HT-29 (cell line): ENCODE measurements at places on chromosomes 3 and 15. TPM values are rescaled to one million over a fixed set of nuclear protein-coding genes. Genes with fewer than 3 reads are reported as not detected.

Gene AHSG
- total RNA-seq: not detected in 2 replicates

Gene ATP13A5
- total RNA-seq: not detected in 2 replicates

Gene IQCH
- total RNA-seq: 1.9 and 2.6 TPM in 2 replicates

Gene IMPG2
- not detected in 2 replicates for total RNA-seq

Gene ACP3
- total RNA-seq: 2.8 and 4.0 TPM in 2 replicates

Gene C3orf18
- 0.33 and 0.44 TPM in 2 replicates for total RNA-seq

Gene KLHL40
- total RNA-seq: not detected in 2 replicates

Gene BHLHE40
- total RNA-seq: 22.1 and 26.1 TPM in 2 replicates

GRCh38 chr15:68464448-68465090 is 32.6 kb upstream of the ITGA11 start:
- DNase-seq: no peak

- DNase-seq: peak; percentile 53
Measured at GRCh38 chr3:149395107-149396089, 17.9 kb upstream of the TM4SF1 start.

DNA sequence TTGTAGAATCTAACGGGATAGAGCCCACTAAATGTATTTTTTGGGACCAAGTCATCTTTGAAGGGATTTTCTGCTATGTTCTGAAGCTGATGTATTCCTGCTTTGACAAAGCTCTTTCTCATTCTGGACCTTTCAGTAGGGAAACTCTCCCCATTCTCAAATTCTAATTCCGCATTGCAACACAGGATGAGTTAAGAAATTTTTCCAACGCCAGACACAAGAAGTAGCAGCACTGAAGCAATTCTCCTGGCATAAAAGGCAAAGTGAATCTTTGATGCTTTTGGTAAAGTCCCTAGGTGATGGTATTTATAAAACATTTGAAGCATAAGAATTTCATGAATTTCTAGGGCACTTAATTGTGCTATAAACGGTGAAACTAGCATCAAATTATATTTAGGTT is 76.8 kb downstream of the ZPLD1 start:
- DNase-seq: no peak

- no peak for DNase-seq
Measured at GRCh38 chr15:44443515-44443914, 16.1 kb downstream of the CTDSPL2 start.

GRCh38 chr3:11698326-11699082 is 54.8 kb upstream of the VGLL4 start:
- no peak for DNase-seq
